ENCODE measurements at places on chromosomes 7 and 10. TPM values are rescaled to one million over a fixed set of nuclear protein-coding genes. Genes with fewer than 3 reads are reported as not detected.

The UFSP1 gene
- 7.0 TPM for total RNA-seq

The SPAM1 gene
- not detected for total RNA-seq

The TES gene
- total RNA-seq = 118 TPM

The SEMA3D gene
- total RNA-seq = 72.1 TPM

The AKR1C4 gene
- not detected for total RNA-seq

The IGFBP1 gene
- total RNA-seq = 2.4 TPM

GRCh38 chr7:22339725-22340390 is 17.1 kb downstream of the RAPGEF5 start:
- no peak for DNase-seq

- DNase-seq = no peak
Measured at GRCh38 chr10:17134737-17135260, 5.2 kb upstream of the CUBN start.

DNA sequence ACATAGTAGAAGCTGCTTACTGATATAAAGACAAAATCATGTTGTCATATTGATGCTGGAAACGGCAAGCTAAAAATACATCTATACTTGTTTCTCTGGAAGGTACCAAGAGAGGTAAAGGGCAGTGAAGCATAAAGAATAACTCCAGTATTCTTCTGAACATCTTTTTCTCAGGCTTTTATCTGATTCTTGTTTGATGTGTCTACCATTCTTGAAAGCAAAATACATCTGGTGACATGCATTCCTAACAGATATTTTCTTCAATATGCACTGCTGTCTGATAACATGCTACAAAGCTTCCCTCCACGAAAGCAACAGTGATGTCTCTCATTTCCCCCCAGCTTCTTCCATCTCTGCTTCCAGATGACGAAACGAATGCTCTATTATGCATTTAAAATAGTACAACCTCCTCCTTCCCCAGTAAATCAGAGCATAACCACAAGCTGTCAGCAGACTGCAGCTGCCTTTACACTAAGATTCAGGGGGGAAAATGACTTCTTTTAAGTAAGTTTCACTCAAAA is 100.8 kb downstream of the ARHGAP21 start:
- DNase-seq = no peak

- DNase-seq = no peak
Measured at GRCh38 chr7:105015390-105015965, 1.5 kb downstream of the KMT2E start.

GRCh38 chr10:78407009-78407711 is 373.5 kb downstream of the RPS24 start:
- DNase-seq = peak; percentile 43

All from NCI-H460 (cell line).